COR-L47 (cell line): ENCODE measurements at places on chromosomes 1 and 21.

DNA sequence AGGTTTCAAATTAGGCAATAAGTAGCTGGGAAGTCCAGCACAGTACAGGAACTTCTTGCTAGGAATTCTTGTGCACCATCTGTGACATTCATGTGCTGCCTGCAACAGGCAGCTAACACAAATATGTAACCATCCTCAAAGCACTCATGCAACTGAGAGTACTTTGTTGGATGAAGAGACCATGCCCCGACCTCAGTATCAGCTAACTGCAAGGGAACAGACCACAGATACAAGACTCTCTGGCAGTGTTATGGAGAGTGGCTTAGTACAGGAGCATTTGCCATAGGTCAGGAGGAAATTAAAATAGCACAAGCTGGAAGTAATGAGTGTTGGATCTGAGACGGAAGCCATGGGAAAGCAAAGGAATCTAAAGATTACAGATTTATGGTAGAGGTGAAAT, 123.6 kb downstream of the LRRC53 start:
- DNase-seq = no peak

- no peak for DNase-seq
These were observed 81.6 kb downstream of the FOXD2 start for GRCh38 chr1:47519491-47519890.

GRCh38 chr1:57860325-57860724, 436.5 kb upstream of the DAB1 start:
- DNase-seq = no peak

DNA sequence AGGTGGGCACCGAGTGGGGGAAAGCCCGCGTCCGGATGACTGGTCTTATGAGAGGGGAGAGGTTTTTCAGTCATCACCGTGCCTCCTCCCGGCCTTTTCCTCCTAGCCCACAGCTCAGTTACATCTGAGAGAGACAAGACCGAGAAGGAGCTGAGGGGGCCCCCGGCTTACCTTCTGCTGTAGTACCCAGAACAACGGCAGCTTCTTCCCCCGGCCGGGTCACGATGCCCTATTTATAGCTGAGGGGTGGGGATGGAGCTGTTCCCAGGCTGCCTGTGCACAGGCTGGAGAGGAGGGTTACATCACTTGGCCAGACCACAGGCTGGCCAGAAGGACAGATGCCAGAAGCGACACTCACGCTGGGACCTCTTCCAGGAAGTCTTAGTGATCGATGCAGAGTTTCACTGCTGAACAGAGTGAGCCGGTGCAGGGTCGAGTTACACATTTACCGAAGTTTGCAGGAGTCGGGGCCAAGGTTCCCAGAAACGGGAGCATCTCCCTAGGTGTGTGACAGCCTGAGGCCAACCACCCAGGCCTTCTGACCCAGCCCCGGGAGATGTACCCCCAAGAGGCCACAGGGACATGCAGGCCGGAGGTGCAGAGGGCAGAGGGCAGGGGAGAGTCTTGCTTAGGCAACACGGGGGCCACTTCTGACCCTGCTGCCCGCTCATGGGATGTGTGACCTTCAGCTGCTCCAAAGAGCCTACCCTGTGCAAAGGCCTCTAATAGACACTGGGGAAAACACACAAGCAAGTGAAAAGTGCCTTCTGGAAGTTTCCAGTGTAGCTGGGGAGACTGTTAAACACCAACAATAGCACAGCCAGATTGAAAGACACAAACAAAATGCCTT, at the start of gene AGT:
TSS of gene AGT (minus strand) at position 208 of the 850 bp plus-strand sequence. CDS start 3,299 bp downstream, outside the sequence.
- no peak for DNase-seq

DNA sequence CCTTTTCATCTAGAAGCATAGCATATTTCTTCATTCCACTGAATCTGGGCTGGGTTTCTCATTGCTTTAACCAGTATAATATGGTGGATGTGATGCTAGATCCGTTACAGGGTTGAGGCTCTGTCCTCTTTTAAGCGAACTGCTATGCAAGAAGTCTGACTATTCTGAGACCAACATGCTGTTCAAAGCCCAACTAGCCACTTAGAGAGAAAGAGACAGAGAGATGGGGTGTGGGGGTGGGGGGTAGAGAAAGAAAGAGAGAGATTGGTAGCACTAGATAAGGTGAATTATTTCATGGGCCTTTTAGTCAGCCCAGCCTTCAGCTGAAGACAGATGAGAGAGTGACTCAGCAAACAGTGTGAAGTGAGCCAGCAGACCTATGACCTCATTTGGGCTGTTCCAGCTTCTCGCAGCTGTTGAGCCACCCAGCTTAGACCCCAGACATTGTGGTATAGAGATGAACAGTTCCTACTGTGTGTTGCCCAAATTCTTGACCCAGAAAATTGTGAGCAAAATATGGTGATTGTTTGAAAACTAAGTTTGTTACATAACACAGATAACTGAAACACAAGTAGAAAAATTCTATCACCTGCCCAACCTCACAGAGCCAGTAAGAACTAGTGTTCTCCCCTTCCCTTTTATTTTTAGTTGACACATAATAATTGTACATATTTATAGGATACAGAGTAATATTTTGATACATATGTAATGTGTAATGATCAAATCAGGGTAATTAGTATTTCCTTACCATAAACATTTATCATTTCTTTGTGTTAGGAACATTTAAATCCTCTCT, 40.7 kb upstream of the PRKACB start:
- DNase-seq = no peak

GRCh38 chr1:12067900-12068821, 5.1 kb downstream of the TNFRSF8 start:
- no peak for DNase-seq

DNA sequence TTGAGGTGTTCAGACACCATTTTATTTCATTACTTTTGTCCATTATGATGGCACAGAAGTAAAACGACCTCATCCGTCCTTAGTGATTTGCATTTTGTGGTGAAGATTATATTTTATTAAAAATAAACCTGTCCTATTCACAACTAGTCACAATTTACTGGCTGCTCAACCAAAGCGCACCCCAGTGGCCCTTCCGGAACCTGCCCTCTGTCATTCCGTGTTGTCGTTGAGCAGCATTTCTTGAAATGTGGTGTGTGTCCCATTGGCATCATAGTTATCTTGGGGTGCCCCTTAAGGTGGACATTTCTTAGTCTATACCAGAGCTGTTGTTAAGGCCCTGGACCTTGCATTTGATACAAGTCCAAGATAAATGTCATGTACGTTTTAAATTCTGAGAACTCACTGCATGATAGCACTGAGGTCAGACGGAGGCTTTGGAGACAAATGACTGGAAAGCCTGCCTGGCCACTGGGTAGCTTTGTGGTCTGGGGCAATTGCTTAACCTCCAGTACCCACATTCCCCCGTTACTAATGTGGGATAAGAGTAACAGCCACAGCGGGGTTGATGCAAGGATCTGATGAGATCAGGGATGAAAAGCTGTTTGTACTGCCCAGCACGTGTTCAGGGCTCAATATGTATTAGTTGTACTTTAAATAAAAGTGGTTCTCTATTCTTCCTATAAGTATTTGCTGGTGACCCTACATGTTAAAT, 36.2 kb downstream of the BACH1 start:
- DNase-seq = no peak

- no peak for DNase-seq
These were observed 1419.4 kb downstream of the KCNT2 start for GRCh38 chr1:195188821-195189220.

GRCh38 chr1:92786111-92786901, 1.4 kb upstream of the EVI5 start:
- no peak for DNase-seq

GRCh38 chr1:167454304-167454893, 63.9 kb downstream of the CD247 start:
- no peak for DNase-seq

GRCh38 chr1:39086386-39086785, 60.2 kb downstream of the NDUFS5 start:
- DNase-seq = no peak

DNA sequence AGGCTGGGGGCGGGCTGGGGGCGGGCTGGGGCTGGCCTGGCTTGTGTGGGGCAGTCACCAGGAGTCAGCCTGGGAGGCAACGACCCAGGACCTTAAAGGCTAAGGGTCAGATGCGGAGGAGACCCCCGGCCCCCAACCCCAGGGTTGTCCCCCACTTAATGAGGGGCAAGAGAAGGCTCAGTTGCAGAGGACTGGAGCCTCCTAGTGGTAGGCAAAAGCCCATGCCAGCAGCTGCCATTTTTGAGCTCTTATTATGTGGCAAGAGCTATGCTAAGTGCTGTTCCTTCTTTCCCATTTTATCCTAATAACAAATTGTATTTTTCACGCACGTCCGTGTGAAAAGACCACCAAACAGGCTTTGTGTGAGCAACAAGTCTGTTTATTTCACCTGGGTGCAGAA, 8.0 kb downstream of the KIAA1614 start:
- no peak for DNase-seq

DNA sequence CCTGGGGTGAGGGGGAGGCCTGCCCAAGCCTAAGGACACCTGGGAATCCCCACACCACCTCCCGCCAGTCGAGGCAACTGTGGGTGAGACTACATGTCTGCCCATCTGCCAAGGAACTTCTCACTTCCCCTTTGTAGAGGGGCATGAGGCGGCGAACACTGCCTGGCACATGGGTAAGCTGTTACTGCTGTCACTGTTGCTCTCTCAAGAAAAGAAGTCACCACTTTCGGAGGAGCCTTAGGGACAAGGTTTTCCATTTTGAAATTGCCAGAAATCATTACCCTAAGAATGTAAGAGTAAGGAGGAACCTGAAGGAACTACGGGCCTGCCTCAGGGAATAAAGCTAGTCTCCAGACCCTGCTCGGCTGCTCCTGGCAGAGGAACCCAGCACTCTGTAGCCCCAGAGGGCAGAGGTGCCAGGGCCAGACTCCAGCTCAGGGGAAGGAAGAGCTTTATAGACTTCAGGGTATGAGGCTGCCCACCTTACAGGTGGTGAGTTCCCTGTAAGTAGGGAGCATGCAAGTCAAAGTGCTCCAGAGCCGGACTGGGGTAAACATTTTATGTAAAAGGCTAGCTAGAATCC, 23.3 kb downstream of the SLC2A1 start:
- no peak for DNase-seq

DNA sequence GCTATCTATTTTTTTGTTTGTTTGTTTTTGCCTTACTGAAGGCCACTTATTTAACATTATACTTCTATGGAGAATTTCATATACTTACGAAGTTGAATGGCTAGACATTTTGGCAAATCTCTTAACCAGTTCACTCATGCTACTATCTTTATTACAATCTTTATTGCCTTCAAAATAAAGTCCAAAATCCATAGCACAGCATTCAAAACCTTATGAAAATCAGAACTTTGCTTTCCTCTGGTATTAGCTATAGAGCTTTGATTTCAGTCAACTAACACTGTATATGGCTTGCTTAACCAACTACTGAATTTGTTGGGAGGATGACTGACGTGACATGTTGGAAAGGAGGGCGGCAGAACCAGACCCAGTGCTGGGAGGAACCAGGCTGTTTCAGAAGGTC, 571.1 kb downstream of the LMO4 start:
- no peak for DNase-seq

GRCh38 chr1:91751275-91751674, 134.7 kb downstream of the TGFBR3 start:
- DNase-seq = no peak

GRCh38 chr1:44071461-44071860, 40.2 kb upstream of the SLC6A9 start:
- no peak for DNase-seq

DNA sequence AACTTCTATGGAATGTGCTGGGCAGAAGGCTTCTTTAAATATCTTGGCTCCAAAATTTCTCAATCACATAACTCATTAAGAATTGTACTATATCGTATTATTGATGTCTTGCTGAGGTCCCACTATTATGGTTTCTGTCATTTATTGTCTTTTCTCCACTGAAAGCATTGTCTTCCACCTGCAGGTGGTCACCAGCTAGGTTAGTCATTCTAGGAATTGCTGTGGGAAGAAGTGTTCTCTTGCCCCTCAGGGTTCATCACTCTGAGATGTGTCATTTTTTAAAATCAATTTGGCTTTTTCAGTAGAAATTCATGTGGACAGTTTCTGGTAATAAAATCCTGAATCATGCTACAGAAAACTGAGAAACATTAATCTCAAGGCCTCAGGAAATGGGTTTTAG, 66.1 kb downstream of the NCAM2 start:
- no peak for DNase-seq

DNA sequence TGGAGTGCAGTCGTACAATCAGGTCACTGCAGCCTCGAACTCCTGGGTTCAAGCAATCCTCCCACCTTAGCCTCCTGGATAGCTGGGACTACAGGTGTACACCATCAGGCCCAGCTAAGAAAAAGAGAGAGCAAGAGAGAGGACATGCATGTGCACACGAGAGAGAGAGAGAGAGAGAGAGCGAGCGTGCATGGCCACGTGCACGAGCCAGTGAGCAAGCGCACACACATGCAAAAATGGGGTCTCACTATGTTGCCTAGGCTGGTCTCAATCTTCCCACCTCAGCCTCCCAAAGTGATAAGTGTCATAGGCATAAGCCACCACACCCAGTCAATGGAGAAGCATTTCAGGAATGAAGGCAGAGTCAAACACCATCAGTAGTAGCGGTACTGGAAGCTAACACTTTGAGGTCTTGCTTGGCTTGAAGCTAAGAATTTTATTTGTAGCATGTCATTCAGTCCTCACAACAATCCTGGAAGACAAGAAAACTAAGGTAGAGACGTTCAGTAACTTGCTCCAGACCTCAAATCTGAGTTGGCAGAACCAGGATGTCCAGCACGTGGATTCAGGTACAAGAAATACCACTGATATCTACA, 14.5 kb downstream of the GNB1 start:
- DNase-seq = no peak

GRCh38 chr1:164765992-164766720, 207.2 kb downstream of the PBX1 start:
- no peak for DNase-seq

- no peak for DNase-seq
These were observed 40.9 kb downstream of the PLA2G4A start for GRCh38 chr1:186869526-186870228.

- no peak for DNase-seq
These were observed 217.0 kb downstream of the S1PR1 start for GRCh38 chr1:101453844-101454243.

- no peak for DNase-seq
These were observed 815.5 kb downstream of the BRINP3 start for GRCh38 chr1:189662190-189662589.

- DNase-seq = no peak
These were observed 414.9 kb downstream of the SMYD3 start for GRCh38 chr1:246092136-246092535.

DNA sequence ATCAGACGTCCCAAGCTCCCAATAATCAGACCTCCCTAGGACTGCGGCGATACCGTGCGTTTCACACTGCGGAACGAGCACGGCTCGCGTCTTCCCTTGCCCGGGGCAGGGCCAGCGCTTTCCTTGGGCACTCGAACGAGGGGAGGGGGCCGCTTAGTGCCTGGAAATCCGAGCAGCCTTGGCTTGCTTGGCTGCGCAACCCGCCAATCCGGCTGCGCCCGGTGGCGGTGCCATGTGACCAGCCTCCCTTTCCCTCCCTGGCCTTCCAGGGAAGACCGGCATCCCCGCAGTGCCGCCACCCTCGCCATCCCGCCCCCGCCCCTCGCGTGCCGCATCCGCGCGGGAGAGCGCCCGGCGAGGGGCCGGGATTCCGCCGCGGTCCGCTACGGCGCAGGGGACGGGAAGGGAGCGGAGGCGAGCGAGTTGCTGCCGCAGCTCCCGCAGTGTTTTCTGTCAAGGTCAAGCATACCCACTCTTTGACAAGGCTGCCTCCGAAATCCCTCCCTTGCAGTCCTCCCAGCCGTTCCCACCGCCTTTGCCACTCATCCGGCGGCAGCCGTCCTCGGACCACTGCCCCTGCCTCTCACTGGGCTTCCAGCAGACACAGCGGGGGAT, 8.3 kb upstream of the RNF19B start:
- DNase-seq = peak; percentile 78
